Femur (tissue), 1 donor: ENCODE measurements at places on chromosomes 13 and 19.

DNA sequence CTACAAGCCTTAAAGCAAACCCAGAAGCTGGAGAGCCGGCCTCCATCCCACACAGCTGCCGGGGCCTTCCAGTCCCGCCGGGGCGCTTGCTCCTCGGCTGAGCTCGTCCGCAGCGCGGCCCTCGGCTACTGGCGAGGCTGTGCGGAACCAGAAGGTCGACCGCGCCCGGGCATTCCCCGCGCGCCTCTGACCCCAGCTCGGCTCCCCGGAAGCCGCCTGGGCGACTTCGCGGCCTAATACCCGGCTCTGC, 863 bp downstream of the ANKRD10 start:
- DNase-seq = no peak

DNA sequence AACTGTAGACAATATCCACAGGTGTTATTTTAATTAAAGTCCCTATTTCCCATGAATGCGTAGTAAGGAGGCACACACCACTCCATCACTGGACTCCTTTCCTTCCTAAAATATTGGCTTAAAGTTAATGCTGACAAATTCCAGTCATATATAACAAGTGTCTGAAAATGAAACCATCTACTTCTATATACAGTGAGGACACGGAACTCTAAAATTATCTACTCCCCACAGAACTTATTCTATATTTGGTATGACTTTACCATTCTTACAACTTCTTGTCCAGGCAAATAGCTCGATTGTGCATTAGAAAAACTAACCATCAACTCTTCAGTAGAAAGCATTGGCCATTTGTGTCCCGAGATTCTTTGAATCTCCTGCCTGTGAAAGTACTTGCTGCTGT, 1560.2 kb downstream of the EFNB2 start:
- no peak for DNase-seq

- DNase-seq = no peak
Measured at GRCh38 chr13:66927562-66927961, 302.6 kb downstream of the PCDH9 start.

GRCh38 chr19:33388725-33389420, 15.4 kb downstream of the CEBPG start:
- peak; percentile 75 for DNase-seq

DNA sequence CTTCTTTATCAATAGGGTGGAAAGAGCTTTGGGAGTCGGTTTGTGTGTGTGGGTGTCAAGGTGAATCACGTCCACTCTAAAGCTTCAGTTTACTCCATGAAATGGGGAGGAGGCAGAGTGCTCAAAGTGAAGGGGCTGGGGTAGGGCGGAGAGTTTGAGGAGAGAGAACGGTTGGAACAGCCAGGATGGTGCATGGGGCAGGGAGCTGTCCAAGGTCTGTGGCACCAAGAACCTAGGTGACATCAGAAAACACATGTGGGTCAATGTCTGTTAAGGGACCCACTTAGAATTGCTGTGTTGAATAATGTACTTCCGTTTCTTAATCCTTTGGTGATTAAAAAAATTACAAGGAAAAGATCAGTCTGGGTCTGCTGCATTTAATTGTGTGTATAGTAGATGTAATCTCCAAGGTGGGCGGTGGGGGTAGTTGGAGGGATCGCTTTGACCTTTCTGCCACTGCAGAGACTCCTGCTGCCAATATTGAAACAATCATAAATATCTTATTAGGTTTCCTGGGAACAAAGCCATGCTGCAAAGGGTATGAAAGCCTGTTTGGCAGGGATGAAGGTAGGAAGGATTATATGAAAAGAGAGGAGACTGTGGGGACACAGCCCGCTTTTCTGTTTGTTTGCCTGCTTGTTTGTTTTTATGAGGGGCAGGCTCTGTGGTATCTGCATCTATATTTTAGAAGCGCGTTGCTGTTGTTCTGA, 122.3 kb downstream of the ATP8A2 start:
- no peak for DNase-seq

GRCh38 chr19:6828698-6829633, 56.5 kb downstream of the VAV1 start:
- DNase-seq = no peak

DNA sequence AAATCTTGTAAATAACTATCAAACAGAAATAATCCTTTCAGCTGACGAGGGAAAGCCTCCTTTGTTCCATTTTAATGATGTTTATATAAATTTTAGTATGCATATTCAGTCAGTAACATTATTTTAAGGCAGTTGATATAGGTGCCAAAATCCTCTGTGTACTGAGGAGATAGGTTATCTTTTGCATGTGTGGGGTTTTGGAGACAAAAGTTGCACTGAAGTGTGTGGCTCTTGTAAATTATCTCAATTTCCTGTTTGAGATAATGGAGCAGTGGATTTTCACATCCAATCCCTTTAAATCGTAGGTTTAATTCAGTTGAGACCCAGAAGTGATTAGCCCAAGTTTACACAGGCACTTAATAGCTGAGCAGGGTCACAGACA, 106.6 kb downstream of the RGCC start:
- no peak for DNase-seq
